ENCODE measurements at places on chromosomes 1 and 21. TPM values are rescaled to one million over a fixed set of nuclear protein-coding genes. Genes with fewer than 3 reads are reported as not detected.

ITGB2 gene
- 372 TPM for total RNA-seq

COL8A2 gene
- not detected for total RNA-seq

ZNF593OS gene
- not detected for total RNA-seq

PDC gene
- not detected for total RNA-seq

SETD4 gene
- total RNA-seq: 20.9 TPM

RNU1-2 gene
- 3,744 TPM for total RNA-seq

FAM72B gene
- 34.9 TPM for total RNA-seq

WASF2 gene
- 117 TPM for total RNA-seq

- DNase-seq: no peak
These were observed 222.0 kb upstream of the PKN2 start for GRCh38 chr1:88462096-88462487.

DNA sequence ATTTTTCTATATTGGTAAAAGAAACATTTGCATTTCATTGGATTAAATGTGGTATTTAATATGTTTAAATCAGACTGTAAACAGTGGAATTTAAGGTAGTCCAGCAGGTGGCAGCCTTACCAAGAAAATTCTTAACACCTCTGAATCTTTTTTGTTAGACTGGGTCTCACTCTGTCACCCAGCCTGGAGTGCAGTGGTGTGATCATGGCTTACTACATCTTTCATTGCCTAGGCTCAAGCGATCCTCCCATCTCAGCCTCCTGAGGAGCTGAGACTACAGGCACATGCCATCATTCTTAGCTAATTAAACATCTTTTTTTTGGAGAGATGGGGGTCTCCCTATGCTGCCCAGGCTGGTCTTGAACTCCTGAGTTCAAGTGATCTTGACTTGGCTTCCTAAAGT, 98.8 kb downstream of the RABGAP1L start:
- peak; percentile 58 for DNase-seq

- DNase-seq: no peak
These were observed 89.6 kb downstream of the PKN2 start for GRCh38 chr1:88773540-88774150.

GRCh38 chr1:198143797-198144196, 13.0 kb upstream of the NEK7 start:
- no peak for DNase-seq

GRCh38 chr1:88043834-88044233, 640.2 kb upstream of the PKN2 start:
- no peak for DNase-seq

- no peak for DNase-seq
These were observed 85.8 kb upstream of the KCNJ15 start for GRCh38 chr21:38170704-38171682.

- DNase-seq: no peak
These were observed 379 bp upstream of the STRIP1 start for GRCh38 chr1:110034040-110034450.

DNA sequence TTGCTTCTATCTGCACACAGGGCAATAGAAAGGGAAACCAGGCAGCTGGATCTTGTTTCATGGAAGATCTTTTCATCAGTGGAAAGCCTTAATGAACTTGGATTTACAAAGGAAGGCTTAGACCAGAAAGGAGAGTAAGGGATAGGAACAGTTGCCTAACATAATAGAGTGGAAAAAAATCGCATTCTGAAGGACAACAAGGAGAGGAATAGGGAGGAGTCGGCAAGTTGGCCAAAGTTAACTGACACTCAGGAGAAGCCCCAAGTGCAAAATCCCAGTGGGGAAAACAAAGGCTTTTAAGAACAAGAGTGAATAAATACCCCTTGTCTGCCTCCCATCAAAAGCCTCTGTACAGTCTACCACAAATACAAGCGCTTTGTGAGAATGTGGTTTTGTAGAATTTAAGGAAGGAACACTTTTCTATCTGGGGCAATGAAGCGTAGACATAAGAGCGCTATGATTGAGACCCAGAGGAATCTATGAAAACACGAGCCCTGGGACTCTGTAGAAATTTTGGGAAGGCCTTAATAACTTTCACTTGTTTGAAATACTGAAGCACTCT, 74.1 kb downstream of the ZNF648 start:
- no peak for DNase-seq

DNA sequence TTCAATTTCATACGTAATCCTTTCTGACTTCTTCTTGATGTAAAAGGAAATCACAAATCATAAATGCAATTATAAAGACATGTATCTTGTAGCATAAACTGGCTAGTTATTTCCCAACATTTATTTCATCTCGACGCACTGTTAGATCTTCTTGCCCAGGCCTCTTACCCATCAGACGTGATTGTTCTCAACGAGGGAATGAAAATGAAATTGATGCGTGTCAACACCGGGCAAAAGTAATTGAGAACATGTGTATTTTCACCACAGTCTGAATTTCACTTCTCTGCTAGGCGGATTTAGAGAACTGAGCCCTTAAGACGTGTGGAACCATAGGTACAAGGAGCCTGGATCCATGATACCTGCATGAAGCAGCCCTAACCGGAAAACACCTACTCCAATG, 519.7 kb downstream of the KCNT2 start:
- no peak for DNase-seq

GRCh38 chr1:16073490-16074119, at the start of gene FAM131C:
TSS of gene FAM131C (minus strand) at chr1:16073651. CDS start at chr1:16073442, 209 bp downstream.
- no peak for DNase-seq

DNA sequence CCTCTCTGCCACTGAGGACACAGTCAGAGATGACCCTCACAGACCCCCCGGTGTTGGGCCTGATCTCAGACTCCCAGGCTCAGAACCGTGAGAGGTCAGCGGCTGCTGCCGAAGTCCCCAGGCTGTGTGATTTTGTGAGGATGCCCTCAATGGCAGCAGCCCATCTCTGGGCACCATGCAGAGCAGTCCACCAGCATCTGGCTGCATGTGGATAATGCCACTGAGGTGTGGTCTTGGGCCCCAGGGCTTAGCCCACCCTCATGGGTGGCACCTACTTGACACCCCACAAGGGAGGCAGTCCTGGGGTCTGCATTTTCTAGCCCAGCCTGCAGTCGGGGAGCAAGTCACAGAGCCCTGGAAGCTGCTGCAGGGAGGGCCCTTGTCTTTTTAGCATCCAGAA, 5.5 kb upstream of the ACTRT2 start:
- no peak for DNase-seq

- DNase-seq: peak; percentile 68
These were observed 8.1 kb upstream of the TSPAN1 start for GRCh38 chr1:46166521-46167462.

GRCh38 chr1:175072099-175072951, 4.7 kb downstream of the TNN start:
- DNase-seq: peak; percentile 56

- no peak for DNase-seq
These were observed 46.7 kb upstream of the DMRTB1 start for GRCh38 chr1:53412285-53413174.

DNA sequence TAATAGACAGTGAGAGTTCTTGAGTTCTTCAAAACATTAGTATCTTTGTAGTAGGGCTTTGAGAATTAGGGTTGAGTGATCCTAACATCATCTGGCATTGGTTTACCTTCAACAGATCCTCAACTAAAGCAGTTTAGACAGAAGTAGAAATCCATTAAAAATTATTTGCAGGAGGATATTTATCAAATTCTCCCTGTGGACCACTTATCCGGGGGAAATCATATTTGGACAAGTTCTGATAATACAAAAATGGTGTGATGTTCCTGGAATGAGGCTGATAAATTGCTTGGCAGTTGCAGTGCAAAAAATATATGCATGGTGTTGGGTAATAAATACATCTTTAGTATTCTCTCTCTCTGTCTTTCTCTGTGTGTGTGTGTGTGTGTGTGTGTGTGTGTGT, 115.1 kb upstream of the CHODL start:
- no peak for DNase-seq

DNA sequence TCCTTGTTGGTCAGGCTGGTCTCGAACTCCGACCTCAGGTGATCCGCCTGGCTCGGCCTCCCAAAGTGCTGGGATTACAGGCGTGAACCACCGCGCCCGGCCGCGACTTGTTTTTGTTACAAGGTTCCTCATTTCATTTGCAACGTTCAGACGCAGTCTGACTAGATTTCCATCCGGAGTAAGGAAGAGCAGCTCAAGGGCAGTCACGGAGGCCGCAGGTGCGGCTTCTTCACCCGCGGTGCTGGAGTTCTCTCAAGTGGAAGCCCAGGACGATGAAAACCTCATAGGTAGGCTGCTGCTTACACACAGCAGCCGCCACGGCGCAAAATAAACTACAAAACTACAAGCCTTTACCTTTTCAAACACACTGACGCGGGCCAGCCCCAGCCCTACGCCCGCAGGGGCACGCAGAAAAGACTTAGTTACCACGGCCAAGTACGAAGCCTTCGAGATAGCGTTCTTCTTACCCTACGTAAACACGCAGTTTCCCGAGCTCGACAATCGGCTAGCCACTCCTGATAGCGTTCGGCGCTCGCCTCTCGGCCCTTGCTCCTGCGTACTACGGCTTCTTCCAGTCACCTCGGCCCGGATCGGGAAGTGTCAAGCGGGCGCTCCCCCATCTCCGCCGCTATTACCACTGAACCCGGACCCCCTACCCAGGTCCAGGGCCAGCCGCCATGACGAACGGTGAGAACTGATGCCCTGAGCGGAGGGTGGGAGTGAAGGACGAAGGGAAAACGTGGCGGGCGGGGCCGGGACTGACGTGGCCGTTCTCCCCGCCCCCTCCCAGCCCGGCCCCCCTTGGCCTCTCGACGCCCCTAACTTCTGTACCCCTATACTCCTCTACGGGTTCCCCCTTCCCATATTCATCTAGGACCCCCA, at the start of gene TMEM167B:
Gene TMEM167B, plus strand, starts transcription at position 569 of the 882 bp plus-strand sequence. Its CDS starts 109 bp downstream, at position 678.
- peak; percentile 95 for DNase-seq

Data from activated CD8-positive, alpha-beta memory T cell treated with anti-CD3 and anti-CD28 coated beads, Interleukin-2, amount 10 ng/mL, durations not matched to agents 7 days and 5 days (primary cell).